ENCODE measurements at places on chromosomes 12 and 14.

GRCh38 chr12:41709463-41710285, 435.0 kb downstream of the GXYLT1 start:
- DNase-seq = no peak

- no peak for DNase-seq
These were observed 11.3 kb upstream of the SLC5A8 start for GRCh38 chr12:101221301-101221700.

DNA sequence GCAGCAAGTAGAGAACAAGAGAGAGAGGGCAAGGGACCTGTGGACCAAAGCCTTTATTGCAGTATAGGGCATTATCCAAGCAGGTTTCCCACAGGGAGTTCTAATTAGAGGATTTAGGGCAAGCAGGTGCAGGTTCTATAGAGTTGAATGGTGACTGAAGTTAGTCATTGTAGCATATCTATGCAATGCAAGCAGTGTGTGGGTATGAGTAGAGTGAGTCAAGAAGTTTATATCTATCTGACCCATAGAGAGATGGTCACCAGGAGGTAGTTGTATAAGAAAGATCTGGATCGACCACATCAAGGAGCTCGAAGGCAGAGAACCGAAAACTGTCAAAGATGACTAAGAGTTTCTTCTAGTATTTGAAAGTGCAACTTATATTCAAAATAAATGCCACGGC, 167.3 kb downstream of the PLCZ1 start:
- no peak for DNase-seq

GRCh38 chr14:101556566-101557320, 4.6 kb upstream of the DIO3 start:
- DNase-seq = no peak

GRCh38 chr12:21695986-21696385, 38.3 kb upstream of the LDHB start:
- DNase-seq = no peak

Data from hematopoietic multipotent progenitor cell treated with erythropoietin and hydrocortisone succinate and interleukin-3 and kit ligand, for 17 days (in vitro differentiated cells).